ENCODE measurements at places on chromosomes 16 and 17. TPM values are rescaled to one million over a fixed set of nuclear protein-coding genes. Genes with fewer than 3 reads are reported as not detected.

CAPN15 gene
- polyA plus RNA-seq = 31.7 TPM

GRCh38 chr16:56478281-56479049 is 27.1 kb downstream of the OGFOD1 start:
- DNase-seq = no peak

TBC1D3 gene
- polyA plus RNA-seq = 0.34 TPM

- DNase-seq = no peak
Observed at GRCh38 chr16:7748522-7748921, 415.9 kb downstream of the RBFOX1 start.

NPW gene
- polyA plus RNA-seq = 0.72 TPM

DNA sequence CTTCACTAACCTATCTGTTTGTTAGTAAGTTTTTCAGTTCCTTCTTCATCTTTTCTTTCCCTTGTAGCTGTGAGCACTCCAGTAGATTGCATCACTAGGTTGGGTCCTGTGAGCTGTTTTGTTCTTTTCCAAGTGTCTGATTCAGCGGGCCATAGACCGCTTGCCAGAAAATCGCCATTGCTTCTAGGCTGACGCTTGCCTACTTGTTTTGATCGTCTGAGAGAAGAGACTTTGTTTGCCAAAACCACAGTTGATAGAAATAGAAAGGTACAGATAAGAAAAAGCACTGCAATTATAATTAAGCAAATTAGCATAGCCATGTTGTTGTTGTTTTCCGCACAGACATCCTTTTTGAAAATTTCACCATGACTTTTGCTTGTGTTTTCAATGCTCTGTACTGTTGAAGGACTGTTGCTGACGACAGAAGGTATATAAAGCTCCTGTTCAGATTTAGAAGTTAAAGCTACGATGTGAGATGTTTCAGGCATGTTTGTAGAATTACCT is 3.1 kb downstream of the EVI2A start:
- peak; percentile 12 for DNase-seq

GRCh38 chr17:36705874-36706731 is 104.7 kb downstream of the MRM1 start:
- DNase-seq = no peak

DNA sequence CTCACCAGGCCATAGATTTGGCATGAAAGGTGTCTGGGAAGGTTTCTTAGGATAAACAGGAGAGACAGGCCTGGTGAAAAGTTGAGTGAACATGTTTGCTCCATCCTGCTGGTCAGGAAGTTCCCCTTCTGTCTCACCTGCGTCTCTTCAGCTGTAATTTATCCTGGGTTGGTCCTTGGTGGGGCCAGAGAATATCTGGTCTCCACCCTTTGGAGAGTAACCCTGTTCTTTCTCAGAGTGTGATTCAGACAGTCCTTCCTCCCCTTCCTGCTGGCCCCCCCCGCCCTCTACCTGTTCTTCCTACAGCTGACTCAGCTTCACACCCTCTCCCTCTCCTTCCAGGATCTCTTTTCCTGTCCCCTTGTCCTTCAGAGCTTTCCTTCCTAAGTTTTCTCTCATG is 17.1 kb downstream of the MINK1 start:
- no peak for DNase-seq

CCL11 gene
- polyA plus RNA-seq = 0.30 TPM

TP53TG3B gene
- not detected for polyA plus RNA-seq

DNA sequence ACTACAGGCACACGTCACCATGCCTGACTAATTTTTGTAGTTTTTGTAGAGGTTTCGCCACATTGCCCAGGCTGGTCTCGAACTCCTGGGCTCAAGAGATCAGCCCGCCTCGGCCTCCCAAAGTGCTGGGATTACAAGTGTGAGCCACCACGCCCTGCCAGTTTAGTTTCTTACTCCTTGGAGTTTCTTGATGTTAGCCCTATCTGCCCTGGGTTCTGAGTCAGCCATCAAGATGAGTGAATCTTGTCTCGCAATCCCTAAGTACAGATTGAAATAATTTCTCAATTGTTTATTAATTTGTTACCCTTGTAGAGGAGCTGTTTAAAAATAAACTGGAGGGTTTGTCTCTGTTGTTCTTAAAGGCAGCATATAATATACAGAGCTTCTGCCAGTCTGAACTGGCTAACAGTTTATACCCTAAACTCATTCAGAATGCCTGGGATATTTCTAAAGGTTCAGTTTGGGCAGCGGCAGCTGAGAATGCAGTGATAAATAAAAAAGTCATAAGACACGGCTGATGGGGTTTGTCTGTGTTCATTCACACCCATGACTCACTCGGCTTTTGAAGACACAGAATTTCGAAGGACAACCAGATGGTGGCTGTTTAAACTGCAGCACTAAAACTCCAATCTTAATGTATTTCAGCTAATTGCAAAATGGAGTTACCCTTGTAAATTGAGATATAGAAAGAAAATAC is 39.6 kb downstream of the GPRC5B start:
- no peak for DNase-seq

- no peak for DNase-seq
Observed at GRCh38 chr17:77417575-77417974, 276.8 kb downstream of the SEC14L1 start.

DNA sequence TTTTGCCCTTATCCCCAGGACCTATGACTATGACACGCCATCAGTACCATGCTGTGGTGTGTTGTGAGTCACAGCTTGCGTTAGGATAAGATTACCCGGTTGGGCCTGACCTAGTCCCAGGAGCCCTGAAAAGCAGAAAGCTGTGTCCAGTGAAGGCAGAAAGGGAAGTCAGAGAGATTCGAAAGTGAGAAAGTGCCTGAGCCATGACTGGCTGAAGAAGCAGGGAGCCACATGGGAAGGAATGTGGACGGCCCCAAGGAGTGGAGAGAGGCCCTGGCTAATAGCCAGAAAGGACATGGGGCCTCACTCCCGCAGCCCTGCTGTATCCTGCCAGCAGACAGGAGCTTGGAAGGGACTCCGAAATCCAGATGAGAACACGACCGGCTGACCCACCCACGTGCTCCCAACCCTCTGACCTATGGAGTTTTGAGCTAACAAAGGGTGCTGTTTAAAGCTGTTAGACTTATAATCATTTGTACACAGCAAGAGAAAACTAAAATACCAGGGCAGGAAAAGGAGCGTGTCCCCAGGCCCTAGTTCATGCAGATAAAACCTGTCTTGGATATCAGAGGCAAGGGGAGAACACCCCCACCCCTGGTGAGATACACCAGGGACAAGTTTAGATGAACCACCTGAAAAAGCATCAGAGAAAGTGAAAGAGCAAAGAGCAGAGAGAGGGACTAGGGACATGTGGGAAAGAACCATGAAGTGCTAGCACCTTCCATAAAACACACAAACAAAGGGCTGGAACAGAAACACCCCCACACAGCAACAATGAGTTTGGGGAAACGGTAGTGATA is 115.3 kb downstream of the SLC39A11 start:
- peak; percentile 43 for DNase-seq

CALB2 gene
- polyA plus RNA-seq = 0.46 TPM

KRT27 gene
- polyA plus RNA-seq = not detected

TBX4 gene
- polyA plus RNA-seq = 12.9 TPM

LGALS9C gene
- polyA plus RNA-seq = not detected

PRR11 gene
- polyA plus RNA-seq = 9.9 TPM

RSKR gene
- 17.2 TPM for polyA plus RNA-seq

DNA sequence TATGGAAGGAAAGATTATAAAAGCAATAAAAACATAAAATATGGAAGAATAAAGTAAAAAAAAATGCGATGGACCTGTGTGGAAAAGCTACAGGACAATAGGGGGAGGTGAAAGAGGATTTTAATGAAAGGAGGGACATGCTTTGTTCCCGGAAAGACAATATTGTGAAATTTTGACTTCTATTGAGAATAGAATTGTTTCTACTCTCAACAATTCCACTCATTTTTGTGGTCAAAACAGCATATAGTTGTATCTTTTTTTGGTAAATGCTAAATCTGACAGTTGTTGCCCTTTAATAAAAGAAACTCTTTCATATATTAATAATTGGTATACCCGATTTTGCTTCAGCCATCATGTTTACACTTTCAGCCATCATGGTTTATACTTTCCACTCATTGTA is 22.9 kb upstream of the APPBP2 start:
- no peak for DNase-seq

ARHGAP23 gene
- polyA plus RNA-seq = 47.9 TPM

DNA sequence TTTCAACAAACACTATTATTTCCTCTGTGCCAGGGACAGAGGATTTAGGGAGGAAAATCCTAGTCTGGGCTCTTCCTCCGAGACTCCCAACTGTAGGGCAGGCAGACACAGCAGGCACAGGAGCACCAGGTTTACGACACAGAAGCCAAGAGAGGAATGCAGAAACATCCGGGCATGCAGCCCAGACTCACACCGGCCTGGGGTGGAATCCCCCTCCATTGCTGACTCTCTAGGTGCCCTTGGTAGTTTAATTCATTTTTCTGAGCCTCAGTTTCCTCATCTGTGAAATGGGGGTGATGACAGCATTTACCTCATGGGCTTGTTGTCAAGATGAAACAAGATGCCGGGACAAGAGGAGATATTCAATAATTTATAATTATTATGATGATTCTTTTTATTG is 14.9 kb downstream of the CA4 start:
- DNase-seq = no peak

- DNase-seq = no peak
Observed at GRCh38 chr16:56288019-56288418, 96.7 kb downstream of the GNAO1 start.

HS3ST6 gene
- polyA plus RNA-seq = 0.21 TPM

DNA sequence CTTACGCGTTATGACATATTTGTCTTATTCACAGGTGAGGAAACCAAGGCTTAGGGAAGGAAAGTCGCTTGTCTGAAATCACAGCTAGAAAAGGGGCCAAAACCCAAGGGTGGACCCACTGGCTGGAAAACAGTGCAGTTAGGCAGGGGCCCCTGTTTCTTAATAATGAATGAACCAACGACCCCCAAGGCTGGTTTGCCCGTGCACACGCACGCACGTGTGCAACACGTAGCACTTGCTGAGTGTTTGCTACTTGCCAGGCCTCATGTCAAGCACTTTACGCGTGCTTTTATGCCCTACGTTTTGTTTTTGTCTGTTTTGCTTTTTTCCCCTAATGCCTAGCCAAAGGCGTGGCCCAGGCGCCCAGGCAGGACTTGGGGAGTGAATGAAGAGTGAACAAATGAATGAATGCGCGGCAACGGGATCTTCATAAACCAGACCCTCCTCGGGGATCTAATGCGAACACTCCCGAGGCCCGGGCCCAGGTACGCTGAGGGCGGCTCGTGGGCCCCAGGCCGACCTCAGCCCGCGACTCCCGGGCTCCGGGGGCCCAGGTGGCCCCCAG is 571 bp upstream of the USP10 start:
- DNase-seq = peak; percentile 7

XYLT1 gene
- polyA plus RNA-seq = 6.4 TPM

DNA sequence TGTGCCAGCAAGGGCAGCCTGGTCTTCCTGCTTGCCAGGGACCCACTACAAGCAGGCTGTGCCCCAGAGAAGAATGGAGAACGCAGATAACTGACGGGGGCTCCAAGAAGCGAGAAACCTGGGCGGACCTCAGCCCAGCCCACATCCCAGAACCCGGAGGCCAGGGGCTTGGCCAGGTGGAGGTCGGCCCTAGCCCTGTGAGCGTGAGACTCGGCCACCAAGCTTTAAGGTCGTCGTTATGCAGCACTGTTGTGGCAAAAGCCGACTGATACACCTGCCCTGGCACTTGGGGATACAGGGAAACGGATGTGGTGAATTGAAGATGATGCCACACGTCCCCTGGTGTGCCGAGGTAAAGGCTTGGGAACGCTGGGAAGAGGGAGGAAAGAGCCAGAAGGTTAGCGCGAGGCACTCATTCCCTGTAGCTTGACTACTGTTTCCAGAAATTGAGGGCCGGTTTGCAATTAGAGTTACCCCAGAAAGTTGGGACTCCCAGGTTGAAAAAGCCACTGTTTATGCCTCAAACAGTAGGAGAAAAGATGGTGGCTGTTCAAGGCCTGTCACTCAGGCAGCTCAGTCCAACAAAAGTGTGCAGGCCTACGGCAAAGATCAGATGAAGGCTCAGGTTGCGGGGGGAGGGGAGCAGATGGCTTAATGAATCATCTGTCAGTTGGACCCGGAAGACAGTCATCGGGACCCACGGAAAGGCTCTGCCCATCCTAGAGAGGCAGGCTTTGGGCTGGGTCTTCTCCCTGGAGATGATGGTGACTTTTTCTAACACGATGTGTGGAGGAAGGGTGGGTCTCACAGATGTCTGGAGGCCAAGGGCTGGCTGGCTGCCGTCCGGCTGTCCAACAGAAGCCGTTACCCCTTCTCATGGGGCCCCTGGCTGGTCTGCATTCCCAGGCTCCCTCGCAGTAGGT is 45.6 kb upstream of the BAHCC1 start:
- DNase-seq = no peak

PIPOX gene
- polyA plus RNA-seq = 0.74 TPM

NUDT21 gene
- 51.2 TPM for polyA plus RNA-seq

- DNase-seq = no peak
Observed at GRCh38 chr16:85180827-85181738, 68.8 kb upstream of the CIBAR2 start.

DNA sequence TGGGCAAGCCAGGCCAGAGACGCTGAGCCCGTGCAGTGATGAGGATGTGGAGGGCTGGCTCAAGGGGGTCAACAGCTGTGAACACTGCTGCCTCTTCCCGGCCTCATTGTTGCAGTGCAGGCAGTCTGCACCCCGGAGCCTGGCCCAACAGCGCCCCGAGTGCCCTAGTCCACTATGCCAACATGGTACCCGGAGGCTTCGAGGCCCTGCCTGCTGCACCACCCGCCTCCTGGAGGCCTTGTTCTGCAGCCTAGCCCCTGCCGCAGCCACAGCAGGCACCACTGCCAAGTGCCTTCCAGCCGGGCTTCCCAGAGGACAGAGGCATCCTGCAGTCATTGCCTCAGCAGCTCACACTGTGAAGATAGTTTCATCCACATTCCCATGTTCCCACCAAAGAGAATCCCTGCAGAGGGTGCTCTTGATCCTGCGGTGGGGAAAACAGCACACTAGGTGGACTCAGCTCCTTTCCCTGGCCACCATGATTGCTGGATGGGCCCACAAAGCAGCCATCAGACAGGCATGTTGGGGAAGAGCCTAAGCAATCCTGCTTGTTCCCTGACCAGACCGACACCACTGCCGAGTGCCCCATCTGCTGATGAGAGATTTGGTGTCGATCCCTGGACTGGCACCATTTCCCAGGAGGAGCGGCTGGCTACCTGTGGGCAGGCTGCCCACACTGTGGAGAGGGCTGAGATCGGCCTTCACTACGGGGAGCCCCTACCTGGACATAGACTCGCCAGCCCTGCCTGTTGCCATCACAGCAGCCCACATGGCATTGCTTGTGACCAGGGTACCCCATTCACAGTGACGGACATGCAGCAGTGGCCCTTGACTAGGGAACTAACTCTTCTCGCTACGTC is 44.9 kb downstream of the USP22 start:
- DNase-seq = no peak

SLC4A1 gene
- 9.0 TPM for polyA plus RNA-seq

FBXL16 gene
- polyA plus RNA-seq = 0.52 TPM

DNA sequence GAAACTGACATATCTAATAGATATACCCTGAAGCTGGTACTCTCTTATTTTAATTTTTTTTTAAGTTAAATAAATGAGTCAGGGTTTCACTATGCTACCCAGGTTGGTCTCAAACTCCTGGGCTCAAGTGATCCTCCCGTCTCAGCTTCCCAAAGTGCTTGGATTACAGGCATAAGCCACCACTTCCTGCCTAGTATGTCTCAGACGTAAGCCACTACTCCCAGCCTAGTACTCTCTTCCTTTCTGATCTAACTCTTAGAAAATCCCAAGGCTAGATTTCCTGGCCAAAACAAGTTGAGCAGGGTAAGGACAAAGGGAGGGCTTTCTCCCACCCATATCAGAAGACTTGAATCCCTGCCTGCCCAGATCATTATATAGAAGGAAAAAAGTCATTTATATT is 33.7 kb downstream of the HOXB1 start:
- no peak for DNase-seq

KRTAP4-5 gene
- polyA plus RNA-seq = not detected

All from hindlimb muscle (tissue), 1 donor.